ENCODE measurements at places on chromosomes 4 and X. TPM values are rescaled to one million over a fixed set of nuclear protein-coding genes. Genes with fewer than 3 reads are reported as not detected.

DNA sequence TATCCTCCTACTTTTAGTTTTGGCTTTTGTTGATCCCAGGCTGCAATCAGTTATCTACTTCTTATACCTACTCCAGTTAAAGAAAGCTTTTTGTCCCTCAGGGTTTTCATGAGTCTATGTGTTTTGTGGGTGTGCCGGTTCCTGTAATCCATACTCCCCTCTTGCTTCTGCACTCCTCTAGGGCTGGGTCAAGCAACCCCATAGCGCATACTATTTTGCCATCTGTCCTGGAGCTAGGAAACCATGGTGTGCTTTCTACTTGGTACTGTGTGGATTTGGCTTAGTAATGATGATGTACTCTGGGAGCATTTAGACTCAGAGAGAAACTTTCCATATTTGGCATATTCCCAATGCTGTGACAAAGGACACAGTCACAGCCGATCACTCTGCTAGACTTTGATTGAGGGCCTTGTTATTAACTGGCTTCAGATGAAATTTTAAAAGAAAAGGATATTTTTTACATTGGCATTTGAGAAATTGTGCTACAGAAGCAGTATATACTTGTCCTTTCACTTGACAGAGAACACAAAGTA is 86.1 kb upstream of the GRXCR1 start:
- DNase-seq: no peak

GRCh38 chr4:134027931-134028330 is 173.7 kb downstream of the PABPC4L start:
- no peak for DNase-seq

DNA sequence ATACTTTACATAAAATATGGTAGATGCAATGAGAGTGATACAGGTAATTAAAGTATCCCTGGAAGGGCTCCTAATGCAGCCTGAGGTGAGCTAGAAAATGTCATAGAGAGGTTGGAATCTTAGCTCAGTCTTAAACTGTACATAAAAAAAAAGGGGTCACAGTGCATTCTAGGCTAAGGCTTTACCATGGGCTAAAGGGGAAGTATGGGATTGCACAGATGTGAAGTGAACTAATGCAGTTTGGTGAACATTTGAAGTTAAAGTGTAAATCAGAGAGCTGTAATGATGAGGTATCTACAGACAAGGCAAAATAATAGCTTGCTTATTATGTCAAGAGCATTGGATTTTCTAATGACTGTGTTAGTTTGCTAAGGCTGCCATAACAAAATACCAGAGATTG is 405.9 kb downstream of the ADGRL3 start:
- DNase-seq: no peak

The CWH43 gene
- not detected for total RNA-seq

DNA sequence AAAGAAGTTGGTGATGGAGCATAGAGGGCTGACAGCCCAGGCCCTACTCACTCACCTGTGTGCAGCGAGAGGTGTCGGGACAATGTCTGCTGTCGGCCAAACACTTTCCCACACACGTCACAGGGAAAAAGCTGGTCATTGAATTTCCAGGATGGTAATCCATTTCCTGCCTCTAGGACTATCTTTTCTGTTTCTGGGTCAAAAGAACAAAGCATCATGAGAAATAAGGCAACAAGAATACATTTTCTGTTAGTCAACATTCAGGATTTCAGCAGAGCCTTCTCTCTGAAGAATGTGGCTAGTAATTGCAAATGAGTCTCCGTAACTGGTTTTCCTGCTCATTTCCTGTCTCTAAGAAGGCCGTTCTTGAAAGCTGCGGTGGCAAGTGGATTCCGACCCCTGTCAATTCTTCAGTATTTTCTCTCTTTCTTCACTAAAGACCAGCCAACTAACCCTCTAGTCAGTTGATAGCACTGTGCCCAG is 99.4 kb downstream of the C4orf51 start:
- no peak for DNase-seq

The ZNF711 gene
- total RNA-seq: 3.6 TPM

GRCh38 chr4:74433541-74434172 is 11.3 kb upstream of the AREG start:
- DNase-seq: no peak

The EXOC1L gene
- total RNA-seq: not detected

The CLCN4 gene
- total RNA-seq: 9.1 TPM

The PF4V1 gene
- not detected for total RNA-seq

Measured in sciatic nerve (tissue), 2 donors.